Ovary (tissue), 10 donors: ENCODE measurements at places on chromosomes 7 and 10. TPM values are rescaled to one million over a fixed set of nuclear protein-coding genes. Genes with fewer than 3 reads are reported as not detected.

GRCh38 chr7:73828107-73828803 lies 2.5 kb upstream of the CLDN4 start:
- DNase-seq, result no peak

GRCh38 chr10:4767033-4767814 lies 58.8 kb upstream of the AKR1E2 start:
- no peak for DNase-seq

GRCh38 chr7:46660402-46660980 lies 739.4 kb upstream of the IGFBP3 start:
- no peak for DNase-seq

Gene OIT3
- 5.2 TPM for polyA plus RNA-seq

GRCh38 chr10:95655571-95656290 lies 780 bp downstream of the ALDH18A1 start:
- DNase-seq, result no peak

- DNase-seq, result no peak
Measured at GRCh38 chr10:115974816-115975430, 298.1 kb downstream of the GFRA1 start.

DNA sequence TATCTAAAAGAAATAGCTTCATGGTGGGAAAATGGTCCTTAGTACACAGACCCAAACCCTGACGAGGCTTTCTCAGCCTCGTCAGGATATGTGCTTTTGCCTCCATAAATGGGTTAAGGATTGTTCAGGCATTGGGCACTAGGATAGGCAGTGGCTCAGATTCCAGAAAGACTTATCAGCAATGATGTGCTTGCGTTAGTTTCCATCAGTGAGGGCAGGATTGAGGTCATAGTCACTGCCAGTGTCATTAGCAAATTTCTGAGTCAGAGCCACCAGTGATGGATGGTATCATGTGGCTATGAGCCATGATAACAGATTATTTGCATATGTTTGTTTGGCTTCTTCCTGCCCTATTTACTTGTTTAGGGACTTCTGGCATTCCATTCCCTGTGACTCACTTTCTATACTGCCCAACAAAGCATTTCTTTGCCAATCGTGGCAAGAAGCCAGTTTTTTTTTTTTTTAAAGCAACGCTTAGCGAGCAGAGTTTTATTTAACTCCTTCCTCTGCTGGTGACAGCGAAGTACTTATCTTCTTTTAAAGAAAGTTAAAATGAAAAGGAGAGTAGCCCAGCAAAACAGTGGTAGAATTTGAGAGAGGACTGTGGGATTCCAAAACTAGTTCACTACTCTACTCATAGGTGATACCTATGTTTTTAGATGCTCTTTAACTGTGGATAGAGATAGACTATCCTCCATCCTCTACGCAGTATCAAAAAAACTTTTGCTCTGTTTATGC lies 44.4 kb downstream of the MYPN start:
- DNase-seq, result no peak

- no peak for DNase-seq
Measured at GRCh38 chr10:100774876-100775275, 29.5 kb downstream of the PAX2 start.

- no peak for DNase-seq
Measured at GRCh38 chr7:2259480-2259879, 17.5 kb downstream of the NUDT1 start.

- DNase-seq, result no peak
Measured at GRCh38 chr7:128236924-128237586, 4.0 kb upstream of the LEP start.

- no peak for DNase-seq
Measured at GRCh38 chr7:25427721-25428120, 199.4 kb upstream of the NPVF start.

GRCh38 chr10:51010977-51011376 lies 63.3 kb upstream of the PRKG1 start:
- no peak for DNase-seq

DNA sequence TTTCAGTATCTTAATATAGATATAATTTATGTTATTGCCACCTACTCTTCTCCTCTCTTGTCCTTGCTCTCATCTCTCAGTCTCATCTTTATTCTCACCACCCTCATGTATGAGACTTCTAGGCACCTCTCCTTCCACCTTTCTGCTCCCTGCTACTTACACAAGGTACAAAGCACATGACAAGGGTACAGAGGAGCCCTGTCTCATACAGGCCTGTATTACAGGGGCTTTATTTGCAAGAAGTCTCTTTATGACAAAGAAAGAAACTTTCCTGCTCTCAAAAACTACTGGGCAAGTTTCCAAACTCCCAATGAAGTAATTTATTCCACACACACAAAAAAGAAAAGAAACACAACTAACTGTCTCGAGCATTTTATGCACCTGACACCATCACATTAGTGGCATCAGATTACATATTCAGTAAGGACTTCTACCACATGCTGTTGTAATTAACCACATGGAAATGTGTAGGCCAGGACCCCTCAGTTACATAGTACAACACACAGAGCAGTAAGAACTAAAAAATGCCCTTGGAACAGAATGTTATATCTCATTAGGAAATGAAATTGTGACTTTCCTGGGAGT lies 253.1 kb downstream of the FZD1 start:
- DNase-seq, result no peak

Gene FFAR4
- polyA plus RNA-seq, result 0.28 TPM

Gene HTR5A
- not detected for polyA plus RNA-seq

Gene CARD11
- 0.51 TPM for polyA plus RNA-seq

Gene DRGX
- not detected for polyA plus RNA-seq

Gene KCNH2
- 3.0 TPM for polyA plus RNA-seq

GRCh38 chr7:83655951-83656556 lies 7.1 kb upstream of the SEMA3E start:
- no peak for DNase-seq

DNA sequence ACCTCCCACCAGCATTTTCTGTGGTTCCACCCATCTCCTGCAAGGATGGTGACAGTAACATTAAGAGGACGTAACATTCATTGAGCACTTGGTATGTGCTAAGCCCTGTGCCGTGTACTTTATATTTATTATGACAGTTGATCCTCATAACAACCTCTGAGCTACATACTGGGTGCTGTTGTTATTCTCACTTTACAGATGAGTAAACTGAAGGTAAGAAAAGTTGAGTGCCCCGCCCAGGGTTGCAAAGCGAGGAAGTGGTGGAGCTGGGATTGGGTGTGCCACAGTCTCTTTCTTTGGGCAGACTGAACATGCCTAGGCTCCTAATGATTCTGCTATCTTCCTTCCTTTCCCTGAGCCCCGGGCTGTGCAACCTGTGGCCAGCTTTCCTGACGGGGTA lies 107.4 kb downstream of the SH3PXD2A start:
- DNase-seq, result no peak

DNA sequence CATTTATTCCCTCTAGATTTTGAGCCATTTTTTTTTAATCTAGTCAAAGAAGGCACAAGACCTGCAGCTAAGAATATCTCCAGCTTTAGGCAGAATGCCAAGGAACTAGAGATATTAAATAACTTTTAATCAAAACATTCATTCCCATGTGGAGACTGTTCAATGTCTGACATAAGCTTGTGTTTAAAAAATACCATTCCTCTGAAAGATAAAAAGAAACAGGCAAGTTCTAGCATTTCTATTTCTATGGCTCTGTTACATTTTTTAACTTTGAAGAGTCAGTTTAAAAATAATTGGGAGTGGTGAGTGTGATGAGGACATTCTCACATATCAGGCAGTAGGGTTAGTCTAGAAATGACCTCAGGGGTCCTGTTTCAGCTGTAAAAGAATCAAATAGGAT lies 48.0 kb downstream of the RHOBTB1 start:
- DNase-seq, result no peak

DNA sequence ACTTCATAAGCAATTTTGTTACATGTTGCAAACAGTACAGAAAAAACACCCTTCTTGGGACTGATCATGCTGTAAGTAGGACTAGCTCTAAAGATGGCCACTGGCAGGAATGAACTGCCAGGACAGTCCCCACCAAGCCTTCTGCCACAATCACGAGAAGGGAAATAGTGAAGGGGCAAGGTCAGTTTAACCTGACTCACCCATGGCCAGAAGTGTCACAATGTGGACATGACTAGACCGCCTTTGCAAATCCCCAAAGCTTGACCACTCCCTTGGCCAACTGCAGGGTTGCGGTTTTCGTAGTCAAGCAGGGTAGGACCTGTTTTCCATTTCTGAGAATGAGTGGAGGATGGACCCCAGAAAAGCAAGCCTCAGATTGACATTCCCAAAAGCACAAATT lies 19.4 kb upstream of the FRAT2 start:
- DNase-seq, result no peak

Gene ITGA8
- 3.5 TPM for polyA plus RNA-seq

DNA sequence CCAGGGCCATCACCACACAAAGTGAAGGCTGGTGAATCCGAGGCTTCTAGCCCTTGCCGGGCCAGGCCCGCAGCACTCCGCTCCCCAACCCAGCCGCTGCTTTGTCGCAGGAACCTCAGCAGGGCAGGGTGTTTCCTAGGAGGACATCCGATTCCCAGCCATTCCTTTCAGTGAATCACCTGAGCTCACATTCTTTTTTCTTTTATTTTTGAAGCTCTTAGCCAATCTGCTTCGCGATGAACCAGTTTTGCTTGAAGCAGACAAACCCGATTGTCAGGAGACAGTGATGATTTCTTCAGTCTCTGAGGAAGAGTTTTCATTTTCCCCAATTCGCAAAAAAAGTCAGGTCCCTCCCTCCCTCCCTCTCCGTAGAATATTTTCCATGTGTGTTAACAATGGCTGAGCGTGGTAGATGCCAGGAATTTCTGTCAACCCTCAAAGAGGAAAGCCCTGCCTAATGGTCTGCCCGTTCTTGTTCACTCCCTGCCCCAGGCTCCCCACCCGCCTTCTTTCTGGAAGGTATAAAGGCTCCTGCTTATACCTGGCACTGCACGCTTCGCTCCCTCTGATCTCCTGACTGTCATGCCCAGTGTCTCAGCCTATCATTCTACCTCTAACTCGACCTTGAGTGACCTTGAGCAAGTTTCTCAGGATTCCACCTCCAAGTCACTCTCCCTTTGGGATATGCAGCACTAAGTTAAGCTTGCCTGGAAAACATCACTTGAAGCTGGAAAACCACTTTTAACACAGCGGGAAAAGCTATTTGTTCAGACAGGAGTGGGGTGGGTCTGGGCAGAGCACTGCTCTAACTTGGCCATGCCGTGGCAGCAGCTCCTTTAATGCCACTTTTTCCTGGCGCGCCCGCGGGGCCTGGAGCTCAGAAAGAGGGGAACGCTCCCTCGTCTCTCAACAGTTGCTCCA lies 35.1 kb downstream of the EGFR start:
- no peak for DNase-seq

DNA sequence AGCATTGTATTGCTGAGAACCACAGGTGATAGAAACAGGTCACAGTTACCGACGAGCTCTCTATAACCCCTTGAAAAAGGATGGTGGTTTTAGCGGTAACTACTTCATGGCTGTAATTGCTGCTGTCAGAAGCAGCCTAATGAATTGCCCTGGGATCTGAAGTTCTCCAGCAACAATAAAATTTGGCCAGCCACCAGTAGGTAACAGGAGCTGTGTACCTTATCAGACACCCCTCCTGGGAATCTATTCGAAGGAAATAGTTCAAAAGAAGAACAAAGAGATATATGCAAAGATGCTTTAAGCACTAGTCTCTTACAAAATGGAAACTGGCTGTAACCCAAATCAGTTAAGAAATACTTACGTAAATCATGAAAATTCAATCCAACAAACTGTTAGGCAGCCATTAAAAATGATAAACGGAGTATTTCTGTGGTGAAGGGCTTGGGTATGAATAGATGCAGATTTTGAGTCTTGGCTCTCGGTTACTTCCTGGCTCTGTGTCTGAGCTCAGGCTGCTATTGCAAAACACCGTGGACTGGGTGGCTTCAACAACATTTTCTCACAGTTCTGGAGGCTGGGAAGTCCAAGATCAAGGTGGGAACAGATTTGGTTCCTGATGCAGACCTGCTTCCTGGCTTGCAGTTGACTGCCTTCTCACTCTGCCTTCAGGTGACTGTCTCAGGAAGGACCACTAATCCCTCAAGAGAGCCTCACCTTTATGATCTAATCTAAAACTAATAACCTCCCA lies 1.6 kb downstream of the MSRB2 start:
- DNase-seq, result peak; percentile 14

DNA sequence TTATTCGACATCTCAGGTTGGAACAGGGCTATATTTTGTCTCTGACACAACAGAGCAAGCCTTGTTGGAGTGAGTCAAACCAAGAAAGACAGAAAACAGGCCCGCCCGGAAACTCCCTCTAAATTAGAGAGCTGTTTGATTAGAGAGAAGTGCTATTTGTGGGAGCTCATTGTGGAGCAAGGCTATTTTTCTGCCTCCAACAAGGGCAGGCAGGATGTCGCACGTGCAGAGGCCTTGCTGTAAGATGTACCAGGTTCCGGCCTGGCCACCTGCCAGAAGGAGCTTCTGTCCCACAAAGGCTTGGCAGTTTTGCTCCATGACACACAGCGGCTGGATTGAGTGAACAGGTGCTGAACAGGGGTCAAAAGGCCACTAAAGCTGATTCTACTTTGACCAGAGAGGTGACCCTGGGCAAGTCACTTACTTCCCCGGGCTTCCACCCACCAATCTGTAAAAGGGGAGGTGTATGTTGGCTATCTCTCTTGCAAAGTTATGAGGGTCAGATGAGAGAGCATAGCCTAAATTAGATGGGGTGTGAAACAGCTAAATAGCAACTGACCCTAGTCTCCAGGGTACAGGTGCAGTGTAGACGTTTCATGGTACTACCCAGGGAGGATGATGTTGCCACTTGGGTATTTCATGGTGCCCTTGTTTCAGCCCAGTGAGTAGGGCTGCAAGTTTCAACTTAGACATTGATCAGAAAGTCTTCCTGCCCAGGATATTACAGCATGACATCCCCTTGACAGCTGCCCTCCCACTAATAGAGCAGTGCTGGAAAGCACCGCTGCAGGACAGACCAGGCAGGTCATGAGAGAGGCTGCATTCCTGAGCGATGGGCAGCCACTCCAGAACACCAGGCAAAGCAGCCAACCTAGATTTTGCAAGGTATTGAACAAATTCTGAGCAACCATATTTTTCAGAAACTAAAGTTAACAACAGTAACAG lies 62.0 kb downstream of the VSTM4 start:
- no peak for DNase-seq

Gene CLDN3
- polyA plus RNA-seq, result 0.30 TPM

DNA sequence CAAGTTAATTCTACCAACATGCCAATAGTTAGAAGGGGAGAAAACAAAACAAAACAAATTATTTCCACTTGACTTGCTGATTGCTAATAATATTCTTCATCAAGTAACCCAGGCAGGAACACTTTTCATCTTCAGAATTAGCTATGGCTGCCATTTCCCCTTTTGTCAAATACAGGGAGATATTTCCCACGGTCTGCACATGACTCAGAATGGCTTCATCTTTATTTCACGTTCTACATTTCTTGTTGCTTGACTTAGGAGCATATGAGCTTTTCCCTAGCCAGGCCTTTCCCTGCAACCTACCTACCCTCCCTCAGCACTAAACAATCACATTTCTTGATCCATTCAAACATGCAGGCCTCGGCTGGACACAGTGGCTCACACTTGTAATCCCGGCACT lies 6.5 kb downstream of the CPVL start:
- no peak for DNase-seq

DNA sequence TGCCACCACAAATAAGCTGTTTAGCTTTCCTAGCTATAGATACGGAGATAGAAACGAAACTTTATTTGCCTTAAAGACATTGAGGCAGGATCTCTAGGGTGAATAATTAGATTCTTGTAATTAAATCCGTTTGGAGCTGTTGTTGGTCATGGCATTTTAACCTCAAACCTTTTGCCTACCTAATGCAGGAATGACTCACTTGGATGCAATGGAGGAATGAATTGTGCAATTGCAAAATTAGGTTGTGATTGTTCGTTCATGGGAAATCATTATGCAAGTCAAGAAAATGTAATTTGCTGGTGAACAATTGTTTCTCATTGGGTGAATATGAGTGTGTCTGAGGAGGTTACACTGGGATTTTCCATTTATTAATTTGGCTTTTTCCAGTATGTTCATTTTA lies 703.5 kb downstream of the GATA3 start:
- no peak for DNase-seq
